ENCODE measurements at places on chromosomes 2 and 18.
A peak's percentile ranks its signal among the peaks of the same experiment; 100 is the strongest.

- no peak overlapping the region for H3K27ac ChIP-seq
- no peaks in the 10 kb centered on the region for H3K36me3 ChIP-seq
- peaks cover 9% of the 10 kb centered on the region for H3K27me3 ChIP-seq
- no peaks in the 10 kb centered on the region for H3K4me1 ChIP-seq
- no peak for DNase-seq
Observed at GRCh38 chr2:186852508-186852907, 3.5 kb upstream of the ZSWIM2 start.

- H3K4me3 ChIP-seq: no peak overlapping the region
- H3K27ac ChIP-seq: no peak overlapping the region
- no peaks in the 10 kb centered on the region for H3K4me1 ChIP-seq
Observed at GRCh38 chr18:58556331-58557007, 72.4 kb downstream of the ALPK2 start.

DNA sequence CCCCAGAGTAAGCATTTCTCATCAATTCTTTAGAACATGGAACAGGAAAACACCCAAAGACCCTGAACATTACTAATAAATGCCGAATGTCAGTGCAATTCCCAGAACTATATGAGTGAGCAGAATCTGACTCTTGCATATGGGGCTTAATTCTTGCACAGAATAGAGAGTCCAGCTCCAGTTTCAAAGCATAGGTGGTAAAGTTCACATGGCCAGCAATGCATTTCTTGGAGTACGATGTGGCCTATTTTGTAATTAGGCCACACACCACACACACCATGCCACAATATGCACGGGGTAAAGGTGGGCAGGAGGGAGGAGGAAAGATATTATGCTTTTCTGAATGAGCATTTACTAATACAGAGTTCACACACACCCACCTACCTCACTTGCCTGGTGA lies 56.5 kb downstream of the PLA2R1 start:
- H3K4me3 ChIP-seq: no peak overlapping the region
- no peak overlapping the region for H3K27ac ChIP-seq
- DNase-seq: no peak
- H3K36me3 ChIP-seq: no peaks in the 10 kb centered on the region
- no peaks in the 10 kb centered on the region for H3K4me1 ChIP-seq
- H3K27me3 ChIP-seq: peaks cover 9% of the 10 kb centered on the region

DNA sequence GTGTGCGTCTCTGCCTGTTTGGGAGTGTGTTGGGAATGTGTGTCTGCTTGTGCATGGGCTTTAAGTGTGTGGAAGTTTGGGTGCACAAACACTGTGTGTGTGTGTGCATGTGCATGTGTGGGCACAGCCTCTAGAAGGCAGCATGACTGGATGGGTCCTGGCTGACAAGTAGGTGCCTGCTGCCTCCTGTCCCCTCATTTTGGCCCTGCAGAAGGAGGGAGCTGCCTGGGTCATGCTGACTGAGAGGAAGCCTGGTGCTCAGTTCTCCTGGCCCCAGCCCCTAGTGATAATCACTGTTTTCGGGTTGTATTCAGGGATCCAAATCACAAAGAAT lies 34.1 kb downstream of the GLI2 start:
- no peaks in the 10 kb centered on the region for H3K4me1 ChIP-seq
- peaks cover 7% of the 10 kb centered on the region for H3K27me3 ChIP-seq
- H3K4me3 ChIP-seq: no peak overlapping the region

- DNase-seq: no peak
- H3K4me1 ChIP-seq: peaks cover 3% of the 10 kb centered on the region
- H3K27me3 ChIP-seq: peaks cover 41% of the 10 kb centered on the region
- H3K36me3 ChIP-seq: no peaks in the 10 kb centered on the region
Observed at GRCh38 chr18:45833846-45834245, 8.4 kb downstream of the SIGLEC15 start.

GRCh38 chr2:236997069-236997715 lies 88.5 kb upstream of the COPS8 start:
- no peak overlapping the region for H3K4me3 ChIP-seq
- H3K36me3 ChIP-seq: no peaks in the 10 kb centered on the region
- DNase-seq: no peak
- H3K27me3 ChIP-seq: peaks cover 14% of the 10 kb centered on the region
- H3K4me1 ChIP-seq: no peaks in the 10 kb centered on the region
- no peak overlapping the region for H3K27ac ChIP-seq

DNA sequence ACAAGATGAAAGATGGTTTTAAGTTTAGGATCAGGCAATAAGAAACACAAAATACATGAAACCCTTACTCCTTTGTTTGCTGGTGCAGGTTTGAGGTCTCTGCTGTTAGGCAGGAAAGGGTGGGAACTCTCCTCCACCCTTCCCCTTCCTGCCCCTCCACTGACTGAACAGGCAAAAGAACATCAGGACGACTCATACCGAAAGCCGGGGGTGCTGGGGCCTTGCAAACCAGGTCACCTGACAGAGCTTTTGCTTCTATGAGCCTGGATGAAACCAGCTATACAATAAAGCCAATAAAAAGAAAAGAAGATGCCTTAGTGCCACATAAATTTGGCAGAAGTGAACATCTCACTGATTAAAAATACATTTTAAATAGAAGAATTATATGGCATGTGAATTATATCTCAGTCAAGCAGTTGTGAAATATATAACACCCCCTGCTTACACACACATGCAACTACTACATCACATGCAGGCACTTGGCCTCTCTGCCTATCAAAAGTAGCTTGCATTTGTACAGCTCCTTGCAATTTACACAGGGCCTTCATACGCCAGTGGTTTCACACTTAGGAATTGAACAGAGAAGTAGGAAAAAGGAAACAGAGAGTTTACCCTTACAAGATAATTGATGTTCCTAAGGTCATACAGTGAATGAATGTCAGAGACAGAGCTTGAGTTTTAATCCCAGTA lies 215.1 kb upstream of the TRIB2 start:
- no peak overlapping the region for H3K4me3 ChIP-seq
- H3K36me3 ChIP-seq: no peaks in the 10 kb centered on the region
- peaks cover 77% of the 10 kb centered on the region for H3K4me1 ChIP-seq
- peak overlapping the region; percentile 88 for H3K27ac ChIP-seq

GRCh38 chr2:224469374-224469964 lies 67.6 kb upstream of the FAM124B start:
- no peaks in the 10 kb centered on the region for H3K4me1 ChIP-seq
- H3K36me3 ChIP-seq: peaks cover 7% of the 10 kb centered on the region
- H3K27ac ChIP-seq: no peak overlapping the region
- H3K4me3 ChIP-seq: no peak overlapping the region
- H3K27me3 ChIP-seq: no peaks in the 10 kb centered on the region

GRCh38 chr2:73896362-73897239 lies 3.8 kb downstream of the ACTG2 start:
- no peaks in the 10 kb centered on the region for H3K36me3 ChIP-seq
- no peaks in the 10 kb centered on the region for H3K27me3 ChIP-seq
- no peak overlapping the region for H3K4me3 ChIP-seq
- H3K27ac ChIP-seq: peak overlapping the region; percentile 63
- H3K4me1 ChIP-seq: peaks cover 6% of the 10 kb centered on the region

DNA sequence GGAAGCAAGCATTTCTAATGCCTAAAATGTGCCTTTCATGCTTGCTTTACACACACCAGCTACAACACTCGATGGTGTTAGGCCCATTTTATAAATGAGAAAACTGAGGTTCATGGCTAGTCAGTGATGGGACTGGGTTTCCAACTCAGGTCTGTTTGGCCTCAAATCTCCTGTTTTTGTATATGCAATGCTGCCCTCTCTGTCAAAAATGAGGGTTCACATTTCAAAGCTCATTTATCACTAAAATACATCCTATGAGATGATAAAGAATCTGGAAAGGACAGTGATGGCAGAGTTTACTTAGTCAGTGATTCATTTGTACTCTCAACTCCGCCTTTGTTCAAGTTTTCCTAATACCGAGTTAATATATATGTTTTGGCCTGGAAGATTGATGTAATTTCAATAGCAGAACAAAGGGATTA lies 92.3 kb downstream of the KCTD1 start:
- H3K4me1 ChIP-seq: no peaks in the 10 kb centered on the region
- H3K36me3 ChIP-seq: no peaks in the 10 kb centered on the region
- H3K27ac ChIP-seq: no peak overlapping the region
- no peak overlapping the region for H3K4me3 ChIP-seq
- H3K27me3 ChIP-seq: no peaks in the 10 kb centered on the region

GRCh38 chr2:15773846-15774245 lies 166.5 kb upstream of the MYCN start:
- H3K27me3 ChIP-seq: peaks cover 17% of the 10 kb centered on the region
- no peaks in the 10 kb centered on the region for H3K4me1 ChIP-seq
- H3K27ac ChIP-seq: no peak overlapping the region
- DNase-seq: no peak
